ENCODE measurements at places on chromosomes 7 and 10. TPM values are rescaled to one million over a fixed set of nuclear protein-coding genes. Genes with fewer than 3 reads are reported as not detected.
A peak's percentile ranks its signal among the peaks of the same experiment; 100 is the strongest.

DNA sequence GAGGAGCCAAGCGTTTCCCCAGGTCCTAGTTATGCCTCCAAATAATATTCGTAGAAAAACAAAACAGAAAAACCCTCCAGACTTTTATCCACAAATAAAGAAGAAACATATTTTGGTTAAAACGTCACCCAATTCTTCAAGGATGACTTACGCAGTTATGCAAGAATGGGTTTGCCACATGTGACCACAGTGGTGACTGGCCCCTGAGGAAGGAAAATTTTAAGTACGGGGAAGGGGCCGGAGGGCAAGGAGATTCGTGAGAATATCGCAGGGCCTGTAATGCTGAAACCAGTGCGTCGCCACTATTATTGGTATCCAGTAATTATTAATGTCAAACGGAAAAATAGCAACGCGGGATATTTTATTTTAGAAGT, 537 bp upstream of the MRPS24 start:
- H3K4me3 ChIP-seq = peak overlapping the region; percentile 83
- no peaks in the 10 kb centered on the region for H3K4me1 ChIP-seq
- H3K27ac ChIP-seq = peak overlapping the region; percentile 96
- no peaks in the 10 kb centered on the region for H3K36me3 ChIP-seq
- H3K27me3 ChIP-seq = no peaks in the 10 kb centered on the region

DNA sequence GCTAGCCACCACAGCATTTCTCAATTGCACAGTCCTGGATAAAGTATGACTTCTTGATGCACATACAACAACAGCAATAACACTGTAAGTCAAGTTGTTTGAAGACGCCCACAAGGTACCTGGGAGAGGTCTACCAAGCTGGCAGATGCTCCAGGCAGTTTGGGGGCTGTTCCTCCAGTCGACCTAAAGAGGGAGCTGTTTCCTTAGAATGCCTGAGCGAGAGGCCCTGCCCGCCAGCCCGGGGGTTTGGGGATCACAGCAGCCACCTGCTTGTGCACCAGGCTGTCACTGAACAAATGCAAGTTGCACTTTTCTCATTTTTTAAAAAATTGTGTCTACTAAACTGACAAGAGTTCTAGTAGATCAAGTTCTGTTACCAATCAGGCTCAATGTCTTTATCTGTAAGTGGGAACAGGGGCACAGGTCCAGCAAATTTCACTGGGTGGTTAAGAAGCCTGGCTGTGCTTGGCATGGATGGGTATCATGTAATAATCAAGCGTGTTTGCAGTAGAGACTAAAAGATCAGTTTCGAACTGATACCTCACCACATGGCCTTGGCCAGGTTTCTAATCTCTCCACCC, 193.8 kb upstream of the ADO start:
- no peak for DNase-seq
- H3K27ac ChIP-seq = no peak overlapping the region
- H3K27me3 ChIP-seq = no peaks in the 10 kb centered on the region

DNA sequence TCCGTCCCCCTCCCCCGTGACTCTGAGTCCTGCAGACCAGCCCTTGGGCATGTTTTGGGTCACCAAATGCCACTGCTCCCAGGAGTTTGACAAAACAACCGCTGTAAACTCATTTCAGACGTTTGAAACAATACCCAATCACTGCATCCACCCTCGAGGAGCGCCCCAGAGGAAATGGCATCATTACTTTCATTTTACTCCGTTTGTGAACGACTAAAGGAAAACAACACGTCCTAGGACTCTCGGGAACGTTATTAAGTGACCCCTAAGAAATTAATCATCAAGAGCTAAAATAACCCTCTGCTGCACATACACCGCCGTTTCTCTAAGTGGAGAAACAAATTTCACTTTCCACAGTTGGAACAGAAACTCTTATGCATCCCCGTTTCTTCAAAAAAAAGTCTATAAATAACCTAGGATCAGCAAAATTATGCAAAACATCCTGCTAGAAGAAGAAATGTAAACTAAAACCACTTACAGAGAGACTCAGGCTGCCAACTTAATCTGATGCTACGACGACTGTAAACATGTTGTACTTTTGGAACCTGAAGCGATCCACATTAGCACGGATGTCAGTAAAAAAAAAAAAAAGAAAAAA, 109.9 kb upstream of the EFCAB10 start:
- peak overlapping the region; percentile 65 for H3K4me3 ChIP-seq

DNA sequence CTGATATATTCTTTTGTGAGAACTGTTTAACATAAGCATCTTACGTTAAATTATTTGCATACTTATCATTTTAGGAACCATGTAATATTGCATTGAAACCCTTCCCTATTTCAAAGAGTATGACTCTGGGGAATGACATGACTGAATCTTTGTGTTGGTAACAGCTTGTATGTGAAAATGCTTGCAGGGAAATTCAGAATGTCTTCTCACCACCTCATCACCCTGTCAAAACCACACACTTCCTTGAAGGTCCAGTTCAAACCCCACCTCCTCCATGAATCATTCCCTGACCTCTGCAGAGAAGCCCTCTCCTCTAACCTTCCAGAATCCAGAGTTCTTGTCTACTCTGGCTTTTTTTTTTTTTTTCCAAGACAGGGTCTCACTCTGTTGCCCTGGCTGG, 26.3 kb upstream of the NKX2-3 start:
- H3K36me3 ChIP-seq = no peaks in the 10 kb centered on the region
- no peak overlapping the region for H3K4me3 ChIP-seq
- no peak for DNase-seq
- H3K4me1 ChIP-seq = no peaks in the 10 kb centered on the region

- no peak overlapping the region for H3K27ac ChIP-seq
- no peaks in the 10 kb centered on the region for H3K36me3 ChIP-seq
- H3K4me1 ChIP-seq = no peaks in the 10 kb centered on the region
- DNase-seq = no peak
- H3K4me3 ChIP-seq = no peak overlapping the region
- H3K27me3 ChIP-seq = no peaks in the 10 kb centered on the region
Measured at GRCh38 chr10:124423813-124424212, 5.1 kb upstream of the OAT start.

DNA sequence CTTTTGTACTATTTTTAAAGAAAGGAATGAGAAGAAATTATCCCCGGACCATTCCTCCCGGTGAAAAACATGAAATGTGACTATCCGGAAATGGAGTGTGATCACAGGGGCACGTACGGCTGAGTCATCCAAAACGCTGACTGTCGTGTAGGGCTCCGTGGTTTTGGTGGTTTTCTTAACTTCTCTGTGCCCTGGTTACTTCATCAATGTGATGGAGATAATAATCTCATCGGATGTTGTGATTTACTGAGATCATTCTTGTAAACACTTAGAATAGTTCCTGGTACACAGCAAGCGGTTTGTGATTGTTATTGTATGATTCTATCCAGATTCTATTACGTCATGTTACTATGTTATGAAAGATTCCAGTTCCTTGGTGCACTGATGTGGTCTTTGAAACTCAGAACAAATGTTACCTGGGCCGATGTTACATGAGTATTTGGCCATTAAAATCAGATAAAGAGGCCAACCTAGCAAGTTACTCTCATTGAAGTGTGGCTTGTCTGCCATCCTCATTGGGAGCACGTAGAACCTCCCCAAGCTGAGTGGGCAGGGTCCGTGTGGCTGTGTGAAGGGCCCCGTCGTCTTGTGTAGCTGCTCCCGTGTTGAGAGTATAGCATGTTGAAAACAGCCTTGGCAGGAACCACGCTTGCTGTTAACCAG, 99.5 kb downstream of the CAMK1D start:
- H3K4me3 ChIP-seq = no peak overlapping the region
- H3K36me3 ChIP-seq = no peaks in the 10 kb centered on the region
- H3K4me1 ChIP-seq = no peaks in the 10 kb centered on the region
- H3K27ac ChIP-seq = peak overlapping the region; percentile 45
- peak; percentile 26 for DNase-seq
- H3K27me3 ChIP-seq = no peaks in the 10 kb centered on the region

DNA sequence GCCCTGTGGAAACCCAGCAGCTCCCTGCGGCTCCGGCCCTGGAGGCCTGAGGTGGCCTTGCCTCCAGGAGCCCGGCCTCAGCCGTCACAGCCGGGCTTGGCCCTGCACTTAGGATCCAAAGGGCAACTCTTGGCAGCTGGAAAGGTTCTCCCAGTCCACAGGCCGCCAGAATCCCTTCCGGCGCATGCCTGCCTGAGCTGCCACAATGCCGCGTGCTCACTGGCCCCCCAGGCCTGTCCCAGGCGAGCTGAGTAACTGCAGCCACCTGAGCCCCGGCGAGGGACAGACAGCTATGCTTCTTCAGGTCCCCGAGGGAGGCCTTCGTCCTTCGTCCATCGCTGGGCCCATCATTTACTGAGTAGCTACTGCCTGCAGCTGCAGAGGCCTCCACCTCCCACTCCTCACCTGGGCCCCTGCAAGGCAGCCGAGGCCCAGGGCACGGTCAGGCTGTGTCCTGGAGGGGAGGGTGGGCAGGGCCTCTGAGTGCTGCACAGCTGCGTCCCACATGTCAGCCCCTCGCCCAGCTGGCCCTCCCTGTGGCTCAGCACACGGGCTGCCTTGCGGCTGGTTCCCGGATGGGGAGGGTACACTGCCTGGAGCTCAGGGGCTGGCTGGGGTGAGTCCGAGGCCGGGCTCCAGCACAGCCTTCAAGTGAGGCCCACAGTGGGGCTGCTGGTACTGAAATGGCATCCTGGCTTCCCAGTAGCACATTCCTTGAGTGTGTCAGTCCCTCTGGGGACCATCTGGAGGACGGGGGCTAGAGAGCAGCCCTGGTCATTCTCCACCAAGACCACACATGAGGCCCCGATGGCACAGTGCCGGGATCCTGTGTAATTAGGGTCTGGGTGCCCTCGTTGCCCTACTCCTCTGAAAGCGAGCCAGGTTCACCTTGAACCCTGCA, 172.5 kb downstream of the ELFN1 start:
- H3K4me3 ChIP-seq = no peak overlapping the region
- no peaks in the 10 kb centered on the region for H3K36me3 ChIP-seq
- no peak overlapping the region for H3K27ac ChIP-seq
- peak; percentile 43 for DNase-seq
- H3K27me3 ChIP-seq = no peaks in the 10 kb centered on the region

GRCh38 chr10:13475124-13475523, 53.7 kb downstream of the BEND7 start:
- DNase-seq = no peak
- no peaks in the 10 kb centered on the region for H3K27me3 ChIP-seq
- H3K4me3 ChIP-seq = no peak overlapping the region
- H3K36me3 ChIP-seq = no peaks in the 10 kb centered on the region

DNA sequence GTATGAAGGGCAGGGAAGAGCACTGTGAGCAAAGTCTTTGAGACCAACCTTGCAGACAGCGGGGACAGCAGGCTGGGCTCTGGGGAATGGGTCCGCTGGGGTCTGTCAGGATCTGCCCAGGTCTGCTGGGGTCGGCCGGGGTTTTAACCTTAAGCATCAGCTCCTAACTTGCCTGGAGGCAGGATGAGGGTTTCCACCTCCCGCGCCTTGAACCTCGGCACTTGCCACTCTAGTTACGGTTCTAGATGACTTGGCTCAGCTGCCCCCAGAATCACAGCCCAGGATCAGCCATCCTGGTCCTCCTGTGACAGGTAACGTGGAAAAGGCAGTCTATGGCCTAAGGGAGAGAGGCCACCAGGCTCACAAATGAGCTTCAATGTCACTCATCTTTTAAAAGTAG, 50.4 kb upstream of the CACUL1 start:
- no peak overlapping the region for H3K4me3 ChIP-seq
- H3K36me3 ChIP-seq = no peaks in the 10 kb centered on the region
- no peaks in the 10 kb centered on the region for H3K4me1 ChIP-seq
- no peak for DNase-seq
- no peaks in the 10 kb centered on the region for H3K27me3 ChIP-seq

- no peaks in the 10 kb centered on the region for H3K36me3 ChIP-seq
- H3K4me1 ChIP-seq = no peaks in the 10 kb centered on the region
- DNase-seq = no peak
- no peak overlapping the region for H3K4me3 ChIP-seq
- no peak overlapping the region for H3K27ac ChIP-seq
Measured at GRCh38 chr10:55509168-55509567, 708.1 kb upstream of the PCDH15 start.

DNA sequence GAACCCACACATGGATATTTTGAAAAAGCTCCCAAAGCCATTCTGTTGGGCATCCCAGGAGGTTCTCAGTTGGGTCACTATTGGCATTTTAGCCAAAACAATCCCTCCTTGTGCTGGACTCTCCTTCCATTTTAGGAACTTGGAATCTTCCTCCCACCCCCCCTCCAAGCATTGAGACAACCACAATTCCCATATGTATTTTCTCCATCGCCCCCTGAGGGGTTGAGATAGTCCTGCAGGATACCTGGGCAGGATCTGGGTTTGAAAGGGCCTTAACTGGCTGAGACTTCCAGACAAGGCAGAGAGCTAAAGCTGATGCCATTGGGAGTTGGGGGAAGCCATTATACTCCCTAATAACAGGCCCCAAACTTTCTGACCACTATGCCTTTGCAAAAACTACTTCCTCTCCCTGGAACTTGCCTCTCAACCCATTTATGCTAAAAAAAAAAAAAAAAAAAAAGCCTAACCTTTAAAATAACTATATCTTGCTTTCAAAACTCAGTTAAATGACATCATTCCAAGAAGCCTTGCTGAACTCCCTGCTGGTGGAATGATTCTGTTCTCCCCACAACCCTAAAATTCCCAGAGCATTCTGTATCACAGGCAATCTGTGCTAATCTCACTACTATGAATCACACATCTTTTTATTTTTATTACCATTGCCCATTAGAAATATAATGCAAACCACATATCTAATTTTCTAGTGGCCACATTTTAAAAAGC, 77.5 kb upstream of the PDE1C start:
- H3K4me1 ChIP-seq = no peaks in the 10 kb centered on the region
- no peak overlapping the region for H3K27ac ChIP-seq
- DNase-seq = no peak
- no peaks in the 10 kb centered on the region for H3K27me3 ChIP-seq

DNA sequence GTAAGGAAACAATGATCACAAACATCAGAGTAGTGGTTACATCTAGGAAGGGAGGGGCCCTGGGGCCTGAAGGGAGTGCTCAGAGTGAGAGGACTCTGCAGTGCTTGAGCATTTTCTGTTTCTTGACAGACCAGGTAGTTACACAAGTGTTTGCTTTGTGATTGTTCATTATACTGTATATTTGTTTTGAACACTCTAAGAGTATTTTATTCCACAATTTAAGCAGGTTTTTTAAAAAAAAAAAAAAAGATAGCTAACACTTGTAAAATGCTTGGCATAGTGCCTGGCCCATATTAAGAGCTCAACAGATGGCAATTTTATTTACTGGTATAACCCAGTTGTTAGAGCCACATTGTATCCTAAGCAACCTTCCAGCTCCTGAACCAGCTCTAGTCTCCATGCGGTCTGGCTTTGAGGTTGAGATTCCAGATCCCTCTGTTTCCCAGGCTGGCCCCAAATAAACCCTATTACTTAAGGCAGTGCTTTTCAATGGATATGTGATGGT, 20.1 kb upstream of the ATXN7L1 start:
- no peak overlapping the region for H3K27ac ChIP-seq
- no peaks in the 10 kb centered on the region for H3K4me1 ChIP-seq
- H3K36me3 ChIP-seq = no peaks in the 10 kb centered on the region
- no peak overlapping the region for H3K4me3 ChIP-seq

PRKAR2B gene
- 64.1 TPM for total RNA-seq

MDFIC gene
- 55.4 TPM for total RNA-seq

SNX10 gene
- 13.4 TPM for total RNA-seq

All from breast epithelium (tissue), 4 donors.